Pancreas (tissue), 10 donors: ENCODE measurements at places on chromosomes 16 and 17. TPM values are rescaled to one million over a fixed set of nuclear protein-coding genes. Genes with fewer than 3 reads are reported as not detected.

- peak overlapping the region; percentile 77 for H3K27ac ChIP-seq
- no peaks in the 10 kb centered on the region for H3K36me3 ChIP-seq
- no peaks in the 10 kb centered on the region for H3K27me3 ChIP-seq
Observed at GRCh38 chr16:3695610-3696369, 21.5 kb downstream of the TRAP1 start.

DNA sequence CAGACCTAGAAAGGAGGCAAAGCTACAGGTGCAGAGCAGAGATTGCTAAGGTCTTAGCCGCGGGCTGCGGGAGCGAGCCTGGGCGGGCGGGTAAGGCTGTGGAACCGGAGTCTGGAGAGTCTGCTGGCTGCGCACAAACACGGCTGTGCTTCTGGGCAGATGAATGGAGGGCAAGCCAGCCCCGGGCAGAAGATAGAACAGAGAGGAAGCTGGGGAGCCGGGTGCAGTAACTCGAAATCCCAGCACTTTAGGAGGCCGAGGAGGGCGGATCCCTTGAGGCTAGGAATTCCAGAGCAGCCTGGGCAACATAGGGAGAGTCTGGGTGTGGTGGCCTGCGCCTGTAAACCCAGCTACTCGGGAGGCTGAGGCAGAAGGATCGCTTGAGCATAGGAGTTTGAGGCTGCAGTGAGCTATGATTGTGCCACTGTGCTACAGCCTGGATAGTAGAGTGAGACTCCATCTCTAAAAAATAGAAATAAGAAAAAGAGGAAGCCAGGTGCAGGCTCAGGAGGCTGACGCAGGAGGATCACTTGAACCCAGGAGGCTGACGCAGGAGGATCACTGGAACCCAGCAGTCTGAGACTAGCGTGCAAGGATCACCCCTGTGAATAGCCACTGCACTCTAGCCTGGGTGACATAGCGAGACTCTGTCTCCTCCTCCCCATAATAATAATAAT, 56.3 kb downstream of the PITPNC1 start:
- H3K36me3 ChIP-seq = no peaks in the 10 kb centered on the region
- no peaks in the 10 kb centered on the region for H3K27me3 ChIP-seq
- no peak overlapping the region for H3K4me3 ChIP-seq
- H3K4me1 ChIP-seq = no peaks in the 10 kb centered on the region

- H3K27me3 ChIP-seq = no peaks in the 10 kb centered on the region
- H3K36me3 ChIP-seq = no peaks in the 10 kb centered on the region
- no peak overlapping the region for H3K27ac ChIP-seq
Observed at GRCh38 chr17:77810536-77810935, 148.0 kb upstream of the TNRC6C start.

DNA sequence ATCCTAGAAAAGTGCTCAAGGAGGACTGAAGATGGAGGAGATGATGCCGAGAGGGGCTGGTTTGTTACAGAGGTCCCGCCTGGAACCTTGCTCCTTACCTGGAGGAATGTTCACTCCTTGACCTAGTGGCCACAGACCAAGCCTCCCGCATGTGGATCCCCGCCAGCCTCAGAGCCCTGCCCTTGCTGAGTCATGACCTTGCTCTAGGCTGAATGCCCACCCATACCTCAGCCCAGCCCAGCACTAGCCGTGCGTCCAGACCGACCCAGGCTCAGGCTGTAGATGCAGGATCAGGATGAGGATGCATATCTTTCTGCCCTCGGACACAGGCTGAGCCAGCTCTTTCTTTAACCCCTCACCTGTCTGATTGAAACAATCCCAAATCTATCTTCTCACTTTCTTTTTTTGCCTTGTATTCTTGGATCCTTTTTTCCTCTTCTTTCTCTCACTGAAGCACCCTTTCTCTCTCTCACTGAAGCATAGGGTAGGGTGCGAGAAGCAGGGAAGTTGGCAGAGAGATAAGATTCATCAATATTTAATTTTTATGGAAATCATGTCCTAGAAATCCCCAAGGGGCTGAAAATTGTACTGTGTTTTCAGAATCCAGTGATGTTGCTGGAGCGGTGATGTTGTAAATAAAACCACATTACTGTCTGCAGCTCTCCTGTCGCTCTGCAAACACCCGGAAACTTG, 34.9 kb downstream of the WSCD1 start:
- H3K4me1 ChIP-seq = no peaks in the 10 kb centered on the region
- no peak for DNase-seq
- no peaks in the 10 kb centered on the region for H3K27me3 ChIP-seq
- H3K36me3 ChIP-seq = no peaks in the 10 kb centered on the region
- H3K27ac ChIP-seq = no peak overlapping the region

DNAH9 gene
- 2.4 TPM for total RNA-seq
